ENCODE measurements at places on chromosomes 16 and 17.

GRCh38 chr16:3816326-3816725, 64.2 kb downstream of the CREBBP start:
- DNase-seq = no peak

GRCh38 chr16:9090101-9090959, 1.1 kb upstream of the HAPSTR1 start:
- peak; percentile 65 for DNase-seq

DNA sequence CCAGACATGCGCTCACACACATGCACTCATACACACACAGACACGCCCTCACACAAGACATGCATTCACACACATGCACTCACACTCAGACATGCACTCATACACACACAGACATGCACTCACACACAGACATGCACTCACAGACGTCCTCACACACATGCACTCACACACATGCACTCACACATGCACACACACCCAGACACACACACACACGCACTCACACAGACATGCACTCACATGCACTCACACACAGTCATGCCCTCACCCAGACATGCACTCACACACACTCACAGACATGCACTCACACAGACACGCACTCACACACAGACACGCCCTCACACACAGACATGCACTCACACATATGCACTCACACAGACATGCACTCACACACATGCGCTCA, 2.1 kb upstream of the ZNF469 start:
- peak; percentile 31 for DNase-seq

- no peak for DNase-seq
These were observed 8.2 kb downstream of the FN3K start for GRCh38 chr17:82743344-82744219.

DNA sequence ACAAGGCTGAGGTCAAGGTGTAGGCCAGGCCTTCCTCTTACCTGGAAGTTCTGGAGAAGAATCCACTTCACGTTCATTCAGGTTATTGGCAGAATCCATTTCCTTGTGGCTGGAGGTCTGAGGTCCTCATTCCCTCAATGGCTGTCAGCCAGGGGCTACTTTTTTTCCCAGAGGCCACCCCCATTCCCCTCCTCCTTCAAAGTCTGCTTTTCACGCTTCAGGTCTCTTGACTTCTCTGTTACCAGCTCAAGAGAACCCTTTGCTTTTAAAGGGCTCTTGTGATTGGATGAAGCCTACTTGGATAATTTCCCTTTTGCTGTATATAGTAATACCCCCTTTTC, 55.1 kb upstream of the LGALS9 start:
- DNase-seq = no peak

DNA sequence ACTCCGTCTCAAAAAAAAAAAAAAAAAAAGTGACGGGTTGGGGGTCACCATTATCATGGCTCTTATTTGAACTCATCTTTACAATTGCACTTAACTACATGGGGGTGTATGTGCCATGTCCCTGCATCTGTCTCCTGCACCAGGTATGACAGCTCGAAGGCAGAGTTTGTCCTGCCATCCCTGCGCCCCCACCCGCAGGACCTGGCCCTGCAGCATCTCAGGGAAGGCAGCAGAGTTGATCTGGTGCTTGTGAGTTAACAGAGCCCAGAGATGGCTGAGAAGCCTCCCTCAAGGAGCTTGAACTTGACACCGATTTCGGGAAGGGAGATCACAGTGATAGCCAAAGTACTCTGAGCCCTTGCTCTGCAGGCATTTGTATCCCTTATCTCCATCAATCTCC, 44.8 kb downstream of the C16orf82 start:
- no peak for DNase-seq

DNA sequence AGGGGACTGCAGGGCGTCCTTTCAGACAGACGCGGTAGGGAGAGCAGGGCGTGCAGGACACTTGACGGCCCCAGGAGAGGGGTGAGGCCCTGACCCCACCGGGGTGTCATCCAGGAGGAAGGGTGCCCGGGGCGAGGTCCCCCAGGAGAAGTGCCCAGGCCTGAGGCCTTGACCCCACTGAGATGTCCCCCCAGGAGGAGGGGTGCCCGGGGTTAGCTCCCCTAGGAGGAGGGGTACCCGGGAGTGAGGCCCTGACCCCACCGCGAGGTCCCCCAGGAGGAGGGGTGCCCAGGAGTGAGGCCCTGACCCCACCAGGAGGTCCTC, 27.2 kb upstream of the METRNL start:
- no peak for DNase-seq

DNA sequence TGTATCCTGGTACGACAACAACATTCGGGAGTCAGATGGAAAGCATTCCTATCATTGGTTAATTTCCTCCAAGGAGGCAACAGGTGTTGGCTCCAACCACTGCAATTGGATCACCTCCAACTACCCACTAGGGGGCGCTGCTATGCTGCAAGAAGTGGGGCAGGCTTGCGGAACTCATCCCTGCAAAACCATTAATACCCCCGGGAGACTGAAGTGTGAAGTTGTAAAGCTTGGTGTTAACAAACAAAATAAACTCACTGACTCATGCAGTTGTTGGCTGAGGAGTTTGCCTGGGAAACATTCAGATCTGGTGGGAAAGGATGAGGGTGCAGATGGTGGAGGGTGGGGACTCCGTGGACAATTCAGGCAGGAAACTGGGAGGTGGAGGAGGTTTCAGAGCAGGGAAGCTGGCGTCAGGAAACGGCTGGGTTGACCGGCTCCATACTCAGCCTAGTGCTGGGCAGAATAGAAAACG, 84.9 kb downstream of the HS3ST2 start:
- DNase-seq = peak; percentile 71

DNA sequence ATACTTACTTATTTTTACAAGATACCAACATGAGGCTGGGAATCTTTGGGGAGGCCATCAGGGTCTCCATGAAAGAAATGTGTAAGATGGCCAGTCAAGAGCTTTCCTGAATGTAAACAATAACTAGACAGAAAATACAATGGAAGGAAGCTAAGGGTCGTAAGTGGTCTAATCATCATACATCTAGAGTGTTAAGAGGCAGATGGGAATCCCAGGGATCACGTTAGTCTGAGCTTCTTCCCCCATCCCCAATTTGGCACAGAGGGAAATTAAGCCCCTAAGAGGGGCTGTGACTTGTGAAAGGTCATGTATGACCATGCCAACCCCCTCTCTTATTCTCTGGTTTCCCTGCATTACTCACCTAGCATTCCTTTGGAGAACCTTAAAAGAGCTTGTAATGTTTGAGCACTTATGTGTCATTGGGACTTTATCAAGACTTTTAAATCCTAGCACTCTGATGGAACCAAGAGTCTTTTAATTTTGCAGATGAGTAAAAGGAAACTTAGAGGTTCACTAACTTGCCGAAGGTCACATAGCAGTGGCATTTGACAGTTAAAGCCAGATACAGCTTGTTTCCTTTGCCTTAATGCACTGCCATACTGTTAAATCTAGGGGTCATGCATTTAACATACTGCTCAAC, 46.1 kb downstream of the DCUN1D3 start:
- DNase-seq = no peak
